Esophagus (tissue), 2 donors: ENCODE measurements at places on chromosomes 2 and 18. TPM values are rescaled to one million over a fixed set of nuclear protein-coding genes. Genes with fewer than 3 reads are reported as not detected.

Gene CD8B2
- polyA plus RNA-seq, result 0.10 TPM

Gene GREB1L
- polyA plus RNA-seq, result 0.16 TPM

Gene NABP1
- polyA plus RNA-seq, result 62.5 TPM

Gene PCBP1
- polyA plus RNA-seq, result 314 TPM

Gene TSPYL6
- not detected for polyA plus RNA-seq

Gene RNF25
- 18.2 TPM for polyA plus RNA-seq

Gene SIX3
- not detected for polyA plus RNA-seq

Gene UBR3
- 9.8 TPM for polyA plus RNA-seq

Gene FOXI3
- polyA plus RNA-seq, result not detected

Gene PAX3
- not detected for polyA plus RNA-seq

Gene ANTXR1
- polyA plus RNA-seq, result 5.0 TPM

Gene CHRND
- polyA plus RNA-seq, result not detected

Gene CXXC1
- 51.1 TPM for polyA plus RNA-seq

Gene IL1B
- 4.3 TPM for polyA plus RNA-seq

Gene SCYGR3
- not detected for polyA plus RNA-seq

Gene MDH1B
- 0.51 TPM for polyA plus RNA-seq

Gene NCK2
- 55.2 TPM for polyA plus RNA-seq

Gene IMPA2
- 142 TPM for polyA plus RNA-seq

Gene NEU4
- polyA plus RNA-seq, result not detected

Gene DHRS9
- 33.4 TPM for polyA plus RNA-seq

Gene ACMSD
- not detected for polyA plus RNA-seq

Gene IL37
- 0.06 TPM for polyA plus RNA-seq

Gene HRH4
- not detected for polyA plus RNA-seq

Gene ATP6V1B1
- polyA plus RNA-seq, result 0.13 TPM

Gene CCDC148
- 0.29 TPM for polyA plus RNA-seq

Gene RBM43
- 1.6 TPM for polyA plus RNA-seq

Gene NOP58
- 61.9 TPM for polyA plus RNA-seq

Gene CNTNAP5
- not detected for polyA plus RNA-seq

Gene B3GNT7
- 1.6 TPM for polyA plus RNA-seq

Gene TPGS2
- polyA plus RNA-seq, result 27.6 TPM

Gene MREG
- polyA plus RNA-seq, result 26.0 TPM

Gene UPP2
- polyA plus RNA-seq, result not detected

Gene AGXT
- not detected for polyA plus RNA-seq

Gene CFAP221
- polyA plus RNA-seq, result 0.08 TPM

Gene LONRF2
- polyA plus RNA-seq, result 0.51 TPM

Gene CRIM1
- polyA plus RNA-seq, result 5.9 TPM

Gene ANKRD30BL
- not detected for polyA plus RNA-seq

Gene LIMS2
- 58.4 TPM for polyA plus RNA-seq

Gene VWA3B
- polyA plus RNA-seq, result 0.02 TPM

Gene GAREM2
- 0.35 TPM for polyA plus RNA-seq

Gene ZNF516
- polyA plus RNA-seq, result 4.0 TPM

Gene MAP3K2
- 3.5 TPM for polyA plus RNA-seq

Gene SP140L
- polyA plus RNA-seq, result 10.6 TPM

Gene NAT8
- not detected for polyA plus RNA-seq

Gene HOXD12
- polyA plus RNA-seq, result not detected

Gene RUFY4
- 0.28 TPM for polyA plus RNA-seq

Gene ACADL
- 0.56 TPM for polyA plus RNA-seq

Gene CABYR
- 0.92 TPM for polyA plus RNA-seq

Gene RAB27B
- polyA plus RNA-seq, result 8.6 TPM

Gene ALK
- 0.04 TPM for polyA plus RNA-seq

Gene ALPI
- polyA plus RNA-seq, result not detected

Gene NDUFAF7
- polyA plus RNA-seq, result 8.1 TPM
